ENCODE measurements at places on chromosomes 13 and 19.

DNA sequence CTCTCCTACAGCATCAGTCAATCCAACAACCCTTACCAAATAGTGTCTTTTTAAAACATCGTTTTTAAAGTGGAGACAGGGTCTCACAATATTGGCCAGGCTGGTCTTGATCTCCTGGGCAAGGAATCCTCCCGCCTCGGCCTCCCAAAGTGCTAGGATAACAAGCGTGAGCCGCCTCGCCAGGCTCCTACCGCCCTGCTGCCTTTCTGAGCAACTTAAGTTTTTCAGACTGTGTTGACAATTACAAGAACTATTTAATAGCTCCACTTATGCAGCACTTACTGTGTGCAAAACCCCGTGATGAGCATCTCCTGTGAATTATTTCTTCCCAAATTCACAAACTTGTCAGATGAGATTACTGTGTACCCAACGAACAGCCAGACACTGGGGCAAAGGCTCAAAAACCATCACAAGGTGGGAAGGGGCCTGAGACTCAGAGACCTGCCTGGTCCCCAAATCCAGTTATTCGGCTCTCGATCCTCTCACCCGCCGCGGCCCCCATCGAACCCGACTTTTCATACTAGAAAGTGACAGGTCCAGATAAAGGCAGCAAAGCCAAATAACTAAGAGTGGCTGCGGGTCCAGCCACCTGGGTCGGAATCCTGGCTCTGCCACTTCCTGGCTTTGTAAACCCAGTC, 581 bp downstream of the RPL18 start:
- DNase-seq, result no peak

- no peak for DNase-seq
These were observed 47.0 kb downstream of the SMIM24 start for GRCh38 chr19:3433313-3433712.

DNA sequence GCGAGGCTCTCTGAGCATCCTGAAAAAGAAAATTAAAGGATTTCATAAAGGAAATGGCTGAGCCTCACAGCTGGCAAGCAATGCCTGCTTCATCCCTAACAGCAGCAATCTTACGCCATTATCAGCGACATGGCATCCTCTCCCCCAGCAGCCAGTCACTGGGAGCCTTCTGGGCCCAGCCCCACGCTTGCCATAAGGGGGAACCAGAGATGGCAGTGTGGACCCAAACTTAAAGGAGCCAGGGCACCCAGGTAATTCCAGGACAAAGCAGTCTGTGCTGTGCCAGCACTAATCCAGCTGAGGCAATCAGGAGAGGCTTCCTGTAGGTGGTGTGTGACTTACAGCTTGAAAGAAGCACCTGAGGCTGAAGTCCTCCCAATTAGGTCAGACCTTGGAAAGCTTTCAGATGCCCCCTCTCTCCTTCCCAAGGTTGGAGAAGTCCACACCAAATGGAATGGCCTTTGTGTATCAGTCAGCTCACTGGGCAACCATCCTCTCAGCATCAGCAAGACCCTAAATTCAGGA, 10.3 kb downstream of the VSTM2B start:
- no peak for DNase-seq

DNA sequence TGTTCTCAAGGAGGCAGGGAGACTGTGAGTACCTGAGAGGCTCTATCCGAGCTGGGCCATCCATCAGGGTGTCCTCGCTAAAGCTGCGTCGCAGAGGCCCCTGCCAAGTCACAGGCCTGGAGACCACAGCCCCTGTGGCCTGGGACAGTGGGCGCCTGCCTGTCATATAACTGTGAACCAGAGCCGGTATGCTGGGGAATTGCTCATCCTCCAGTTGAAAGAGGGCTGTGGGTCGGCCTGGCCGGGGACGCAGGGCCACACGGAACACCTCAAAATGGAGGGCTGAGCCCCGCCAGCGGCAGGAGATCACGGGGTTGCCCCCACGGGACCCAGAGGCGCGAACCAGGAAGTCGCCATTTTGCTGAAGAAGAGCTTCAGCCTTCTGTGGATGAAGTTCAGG, 6.6 kb downstream of the SH2D3A start:
- no peak for DNase-seq

DNA sequence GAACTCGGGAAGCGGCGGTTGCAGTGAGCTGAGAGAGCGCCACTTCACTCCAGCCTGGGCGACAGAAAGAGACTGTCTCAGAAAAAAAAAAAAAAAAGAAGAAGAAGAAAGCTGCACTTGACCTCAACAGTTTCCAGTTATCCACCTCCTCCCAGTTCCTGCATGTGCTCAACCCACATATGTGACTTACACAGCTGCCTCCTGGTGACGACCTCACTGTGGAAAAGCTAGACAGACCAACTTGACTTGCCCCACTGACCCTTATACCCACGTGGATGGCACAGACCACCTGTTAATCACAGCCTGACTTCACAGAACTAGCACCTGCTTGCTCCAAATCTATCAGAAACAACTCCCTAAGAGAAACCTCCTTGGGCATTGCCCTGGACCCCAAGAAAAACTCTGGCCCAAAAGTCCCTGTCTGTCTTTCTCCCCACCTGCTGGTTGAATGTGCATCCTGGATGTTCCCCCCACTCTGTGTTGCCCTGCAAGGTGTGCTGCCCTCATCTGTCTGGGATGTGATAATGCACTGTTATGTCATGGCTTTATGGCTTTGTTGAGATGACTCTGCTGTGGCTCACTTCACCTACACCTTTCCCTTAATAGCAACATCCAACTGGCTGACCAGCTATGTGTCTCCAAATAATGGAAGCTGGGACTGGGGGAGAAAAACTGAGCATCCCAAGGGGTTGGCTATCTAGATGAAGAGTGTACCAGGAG, 2.8 kb downstream of the ZNF20 start:
- no peak for DNase-seq

- DNase-seq, result no peak
These were observed 78.7 kb downstream of the ZNF536 start for GRCh38 chr19:30450835-30451321.

GRCh38 chr13:46178821-46179220, 3.2 kb downstream of the LCP1 start:
- no peak for DNase-seq

- no peak for DNase-seq
These were observed 62.2 kb downstream of the CCNE1 start for GRCh38 chr19:29873801-29874575.

- DNase-seq, result no peak
These were observed 8.1 kb upstream of the CARM1 start for GRCh38 chr19:10863107-10863717.

GRCh38 chr19:50602935-50603334, 34.7 kb upstream of the LRRC4B start:
- DNase-seq, result no peak
